Activated T-helper 9 cell treated with anti-CD3 and anti-CD28 coated beads, Interleukin-2, amount 50 U/mL, for 16 hours (primary cell): ENCODE measurements at places on chromosomes 11 and 22.
A peak's percentile ranks its signal among the peaks of the same experiment; 100 is the strongest.

- DNase-seq: no peak
Observed at GRCh38 chr11:116792144-116792868, 627 bp upstream of the APOA5 start.

DNA sequence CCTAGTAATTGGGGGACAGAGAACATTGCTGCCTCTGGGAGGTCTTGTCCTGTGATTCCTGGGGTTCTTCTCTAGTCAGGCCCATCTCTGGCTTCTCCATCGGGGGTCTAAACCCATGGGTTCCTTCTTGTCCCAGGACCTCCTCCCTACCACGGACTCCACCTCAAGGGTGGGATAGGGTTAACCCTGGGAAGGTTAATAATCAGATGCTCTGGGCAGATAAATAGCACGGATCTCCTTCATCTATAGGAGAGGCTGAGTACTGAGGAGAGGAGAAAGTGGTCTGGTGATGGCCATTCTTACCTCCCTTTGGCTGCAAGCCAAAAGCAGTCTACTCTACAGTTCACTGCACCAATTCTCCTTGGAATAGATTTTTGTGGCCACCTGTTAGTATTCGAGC is 10.5 kb downstream of the HEPHL1 start:
- DNase-seq: no peak

- DNase-seq: no peak
Observed at GRCh38 chr22:45504373-45505341, 2.0 kb downstream of the FBLN1 start.

GRCh38 chr11:33778675-33779074 is 4.4 kb upstream of the FBXO3 start:
- DNase-seq: no peak

DNA sequence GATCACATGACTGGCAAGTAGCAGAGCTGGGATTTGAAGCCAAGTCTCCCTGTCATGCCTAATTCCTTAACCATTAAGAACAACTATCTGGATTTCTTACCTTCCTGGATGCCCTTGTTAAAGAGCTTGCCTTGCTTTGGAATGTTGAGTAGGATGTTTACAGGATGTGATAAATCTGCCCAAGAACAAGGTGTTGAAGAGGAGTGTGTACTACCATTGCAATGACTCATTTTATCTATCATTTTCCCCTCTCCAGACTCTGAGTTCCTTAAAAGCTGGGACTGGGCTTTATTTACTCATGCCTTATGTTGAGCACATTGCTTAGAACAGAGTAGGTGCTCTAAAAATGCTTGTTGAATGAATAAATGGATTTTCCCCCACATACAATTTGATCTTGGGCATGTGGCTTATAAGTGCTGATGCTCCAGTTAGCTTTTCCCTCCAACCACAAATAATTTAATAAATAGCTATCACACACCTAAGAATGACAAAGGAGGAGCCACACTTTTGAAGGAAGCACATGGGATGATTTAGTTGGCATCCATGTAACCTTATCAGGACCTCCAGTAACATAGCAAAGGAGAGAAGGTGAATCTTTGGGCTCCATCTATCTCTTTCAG is 268.6 kb upstream of the SESN3 start:
- DNase-seq: no peak

DNA sequence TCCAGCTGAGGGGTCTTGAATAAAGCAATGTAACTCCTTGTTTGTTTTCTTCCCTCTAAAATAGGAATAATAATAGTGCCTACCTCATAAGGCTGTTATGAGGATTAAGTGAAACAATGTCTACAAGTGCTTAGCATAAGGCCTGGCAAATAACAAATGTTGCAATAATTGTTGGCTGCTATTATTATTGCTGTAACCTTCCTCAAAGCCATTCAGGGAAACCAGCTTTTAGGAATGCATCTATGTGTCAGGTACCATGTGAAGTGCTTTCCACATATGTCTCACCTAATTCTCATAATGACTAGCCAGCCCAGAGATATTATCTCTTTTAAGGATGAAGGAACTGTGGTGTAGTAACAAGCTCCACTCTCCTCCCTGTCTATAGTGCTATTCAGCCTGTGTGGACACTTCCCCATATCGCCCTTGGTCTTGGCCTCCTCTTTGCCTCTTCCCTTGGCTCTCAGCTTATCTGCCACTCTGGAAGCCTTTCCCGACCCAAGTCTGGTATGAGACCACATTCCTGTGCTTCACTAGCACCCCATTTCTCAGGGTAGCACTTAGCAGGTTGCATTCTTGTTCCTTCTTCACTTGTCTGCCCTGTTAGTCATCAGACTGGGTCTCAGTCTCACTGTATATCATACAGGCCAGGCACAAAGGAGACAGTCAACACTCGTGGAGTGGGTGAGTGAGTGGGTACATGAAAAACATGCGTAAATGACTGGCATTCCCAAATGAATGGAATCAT is 23.8 kb downstream of the CSNK2A3 start:
- DNase-seq: no peak

DNA sequence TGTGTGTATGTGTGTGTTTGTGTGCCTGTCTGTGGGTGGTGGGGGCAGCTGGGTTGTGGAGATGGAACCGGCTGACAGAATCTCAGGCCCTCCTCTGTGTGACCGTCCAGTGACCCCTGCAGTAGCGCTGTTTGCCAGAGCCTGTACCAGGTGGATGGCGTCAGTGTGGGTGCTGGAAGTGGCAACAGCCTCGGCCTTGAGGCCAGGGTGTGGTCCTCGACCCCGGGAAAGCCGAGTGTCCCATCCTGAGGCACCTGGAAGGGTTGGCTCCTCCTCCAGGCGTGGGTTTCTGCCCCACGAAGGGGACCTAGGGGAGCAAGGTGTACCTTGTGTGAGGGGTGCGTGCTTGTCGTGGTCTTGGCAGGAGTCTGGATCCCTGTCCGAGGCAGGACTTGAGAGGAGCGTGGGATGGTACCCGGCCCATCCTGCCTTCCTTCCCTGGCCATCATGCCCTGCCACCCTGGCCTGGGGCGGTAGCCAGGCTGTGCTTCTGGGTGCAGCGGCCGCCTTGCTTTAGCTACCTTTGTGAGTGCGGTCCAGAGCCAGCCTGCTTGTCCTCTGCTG is 16.5 kb downstream of the TPCN2 start:
- no peak for DNase-seq

DNA sequence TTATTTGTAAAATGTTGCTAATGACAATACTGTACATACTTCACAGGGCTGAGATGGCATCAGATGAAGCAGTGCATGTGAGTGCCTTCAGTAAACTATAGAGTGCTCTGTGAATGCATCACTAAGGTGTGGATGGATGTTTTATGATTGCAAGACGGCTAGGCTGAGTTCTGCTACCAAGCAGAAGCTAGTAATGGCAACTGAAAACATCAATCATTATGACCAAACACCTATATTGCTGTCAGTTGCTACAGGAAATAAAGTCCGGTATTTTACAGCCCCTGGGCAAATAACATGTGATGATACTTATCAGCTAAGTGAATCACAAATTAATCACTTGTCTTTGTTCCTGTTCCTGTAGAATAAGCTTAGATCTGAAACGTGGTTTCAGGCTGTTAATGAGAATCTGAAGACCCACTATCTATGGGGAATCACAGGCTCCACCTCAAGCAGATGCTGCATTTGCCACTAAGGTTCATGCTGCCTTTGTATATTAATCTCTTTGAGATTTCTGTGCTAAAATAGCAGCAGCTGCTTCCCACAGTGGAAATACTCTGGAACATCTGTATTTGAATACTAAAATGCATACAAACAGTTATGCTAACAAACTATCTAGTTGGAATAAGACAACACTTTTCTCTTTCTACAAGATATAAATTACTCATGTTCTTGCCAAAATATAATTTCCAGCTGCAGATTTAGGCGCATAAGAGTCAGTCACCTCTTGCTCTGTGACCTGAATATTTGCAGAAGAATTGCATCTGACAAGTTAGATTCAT is 254.0 kb upstream of the PITPNB start:
- DNase-seq: no peak

DNA sequence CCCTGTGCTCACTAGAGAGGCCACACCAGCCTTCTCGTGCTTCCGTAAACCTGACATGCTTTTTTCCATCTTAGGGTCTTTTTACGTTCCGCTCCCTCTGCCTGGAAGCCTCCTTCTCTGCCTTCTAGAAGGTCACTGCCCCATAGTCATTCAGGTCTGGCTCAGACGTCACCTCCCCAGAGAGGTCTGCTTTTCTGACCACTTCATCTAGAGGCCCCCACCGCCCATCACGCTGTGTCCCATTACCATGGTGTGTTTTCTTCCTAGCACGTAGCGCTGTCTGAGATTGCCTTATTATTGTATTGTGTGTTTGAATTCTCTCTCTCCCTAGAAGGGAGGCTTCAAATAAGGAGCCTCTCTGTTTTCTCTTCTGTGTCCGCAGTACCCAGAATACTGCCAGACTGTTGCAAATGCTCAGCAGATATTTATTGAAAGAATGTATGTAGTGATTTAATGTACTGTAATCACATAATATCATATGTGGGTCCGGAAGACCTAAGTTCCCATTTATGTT is 10.0 kb downstream of the TAB1 start:
- no peak for DNase-seq

GRCh38 chr22:38863531-38864131 is 8.4 kb downstream of the CBX6 start:
- no peak for DNase-seq

DNA sequence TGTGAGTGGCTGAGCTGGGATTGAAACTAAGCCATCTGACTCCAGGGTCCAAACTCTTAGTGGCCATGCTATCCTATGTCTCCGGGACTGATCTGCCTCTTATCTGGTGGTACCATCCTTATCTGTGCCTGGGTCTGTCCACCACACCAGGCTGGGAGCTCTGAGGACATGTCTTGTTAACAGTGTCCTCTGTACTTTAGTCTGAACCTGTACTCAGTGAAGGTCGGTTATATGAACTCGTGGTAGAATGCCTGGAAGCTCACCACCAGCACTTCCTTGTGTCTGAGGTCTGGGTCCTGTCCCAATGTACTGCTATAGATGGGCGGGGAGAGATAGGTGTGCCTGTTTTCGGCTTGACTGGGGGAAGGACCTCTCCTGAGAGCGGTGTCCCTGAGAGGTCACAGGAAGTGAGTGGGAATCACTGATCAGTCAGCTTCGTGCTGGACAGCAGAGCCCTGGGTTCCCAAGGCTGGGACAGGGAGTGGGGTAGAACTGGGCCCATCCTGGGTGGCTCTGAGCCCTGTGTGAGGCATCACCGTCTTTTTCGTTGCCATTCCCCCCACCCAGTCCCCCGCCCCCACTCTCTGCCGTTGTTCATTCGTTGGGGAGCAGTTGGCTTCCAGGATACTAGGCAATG is 8.9 kb downstream of the MYO7A start:
- DNase-seq: no peak

GRCh38 chr22:31451709-31452571 is 37.7 kb downstream of the EIF4ENIF1 start:
- DNase-seq: no peak

GRCh38 chr22:30945653-30946052 is 22.9 kb downstream of the MORC2 start:
- DNase-seq: no peak

DNA sequence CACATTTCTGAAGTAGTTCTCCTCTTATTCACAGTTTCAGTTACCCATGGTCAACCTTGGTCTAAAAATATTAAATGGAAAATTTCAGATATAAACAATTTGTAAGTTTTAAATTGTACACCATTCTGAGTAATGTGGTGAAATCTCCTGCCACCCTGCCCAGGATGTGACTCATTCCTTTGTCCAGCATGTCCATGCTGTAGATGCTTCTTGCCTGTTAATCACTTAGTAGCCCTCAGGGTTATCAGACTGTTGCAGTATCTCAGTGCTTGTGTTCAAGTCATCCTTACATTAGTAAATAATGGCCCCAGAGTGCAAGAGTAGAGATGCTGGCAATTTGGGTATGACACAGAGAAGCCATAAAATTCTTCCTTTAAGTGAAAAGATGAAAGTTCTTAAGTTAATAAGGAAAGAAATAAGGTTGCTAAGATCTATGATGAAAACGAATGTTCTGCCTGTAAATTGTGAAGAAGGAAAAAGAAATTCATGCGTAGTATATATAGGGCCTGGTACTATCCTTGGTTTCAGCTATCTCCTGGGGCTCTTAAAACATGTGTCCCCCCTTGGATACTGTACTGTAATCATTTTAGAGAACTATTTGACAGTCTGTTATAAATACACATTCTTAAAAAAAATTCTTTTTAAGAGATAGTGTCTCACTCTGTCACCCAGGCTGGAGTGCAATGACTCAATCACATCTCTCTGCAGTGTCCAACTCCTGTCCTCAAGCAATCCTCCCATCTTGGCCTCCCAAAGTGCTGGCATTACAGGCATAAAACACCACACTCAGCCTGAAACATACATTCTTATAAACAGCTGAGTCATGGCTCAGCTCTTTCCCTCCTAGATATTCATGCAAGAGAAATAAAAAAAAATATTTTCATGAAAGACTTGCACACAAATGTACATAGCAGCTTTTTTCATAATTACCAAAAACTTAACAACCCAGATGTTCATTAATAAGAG is 31.3 kb downstream of the MTNR1B start:
- no peak for DNase-seq

GRCh38 chr22:21642584-21643448 is 714 bp downstream of the SDF2L1 start:
- DNase-seq: peak; percentile 46

- no peak for DNase-seq
Observed at GRCh38 chr11:40867991-40868632, 591.3 kb downstream of the LRRC4C start.

DNA sequence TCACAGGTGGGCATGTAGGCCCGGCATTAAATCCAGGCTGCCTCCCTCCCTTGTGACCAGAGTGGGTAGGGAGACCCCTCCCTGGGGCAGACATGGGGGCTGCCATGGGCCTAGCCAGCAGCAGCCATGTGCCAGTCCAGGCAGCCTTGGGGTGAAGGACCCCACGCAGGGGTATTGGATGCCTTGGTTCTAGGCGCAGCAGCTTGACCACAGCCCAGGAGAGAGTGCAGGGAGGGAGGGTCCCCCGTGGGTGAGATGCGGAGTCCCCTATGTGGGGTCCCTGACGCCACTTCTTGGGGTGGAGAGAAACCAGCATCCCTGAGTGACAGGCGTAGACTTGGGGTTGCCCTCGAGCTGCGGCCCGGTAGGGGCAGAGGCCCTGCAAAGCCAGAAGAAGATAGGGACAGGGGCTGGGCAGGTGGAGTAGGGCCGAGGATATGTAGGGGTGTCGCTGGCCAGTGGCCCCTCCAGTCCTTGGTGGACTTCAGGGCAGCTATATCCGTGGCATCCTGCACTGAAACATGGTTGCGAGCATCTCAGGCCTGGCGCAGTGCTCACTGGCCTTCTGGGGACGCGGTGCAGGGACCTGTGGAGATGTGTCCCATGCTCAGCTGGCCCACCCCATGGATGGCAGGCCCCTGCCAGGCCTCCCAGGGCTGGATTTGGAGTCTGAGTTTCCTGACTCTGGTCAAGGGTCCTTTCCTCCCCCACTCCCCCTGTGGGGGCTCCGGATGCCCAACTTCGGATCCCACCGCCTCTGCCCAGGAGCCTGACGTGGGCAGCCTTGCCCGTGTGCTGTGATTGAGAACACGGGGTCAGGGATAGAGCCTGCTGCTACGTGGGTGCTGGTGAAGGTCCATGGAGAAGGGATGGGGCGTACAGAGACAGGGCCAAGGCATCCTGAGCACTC is 1179.8 kb downstream of the BRD1 start:
- DNase-seq: no peak

- no peak for DNase-seq
Observed at GRCh38 chr11:27242591-27242990, 120.4 kb downstream of the CCDC34 start.

GRCh38 chr11:86578727-86579405 is 93.5 kb downstream of the ME3 start:
- no peak for DNase-seq

GRCh38 chr22:26489447-26490036 is 5.9 kb downstream of the SRRD start:
- DNase-seq: no peak

- no peak for DNase-seq
Observed at GRCh38 chr11:3944198-3944597, 88.7 kb downstream of the STIM1 start.
